ENCODE measurements at places on chromosomes 5 and 9. TPM values are rescaled to one million over a fixed set of nuclear protein-coding genes. Genes with fewer than 3 reads are reported as not detected.
A peak's percentile ranks its signal among the peaks of the same experiment; 100 is the strongest.

ADAMTS19 gene
- total RNA-seq: 0.08 TPM

CCDC187 gene
- not detected for total RNA-seq

DNA sequence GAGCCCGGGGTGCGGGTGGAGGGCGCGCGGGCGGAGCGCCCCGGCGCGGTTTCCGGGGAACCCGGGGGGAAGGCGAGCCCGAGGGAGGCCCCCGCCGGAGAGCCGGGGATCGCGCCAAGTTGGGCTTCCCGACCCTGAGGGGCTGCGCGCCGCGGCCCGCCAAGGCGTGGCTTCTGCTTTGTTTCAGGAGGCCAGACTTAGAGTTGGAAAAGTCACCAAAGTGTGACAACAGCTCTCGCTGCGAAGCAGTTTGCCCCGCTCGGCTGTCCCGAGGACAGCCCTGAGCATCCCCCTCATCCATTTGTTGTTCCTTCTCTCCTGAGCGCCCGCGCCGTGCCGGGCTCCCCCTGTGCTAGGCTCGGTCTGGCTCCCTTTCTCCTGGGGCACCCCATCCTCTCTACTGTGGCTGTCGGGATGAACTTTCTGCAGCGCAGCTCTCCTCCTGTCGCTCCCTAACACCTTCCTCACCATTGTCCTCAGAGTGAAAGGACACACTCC is 410 bp downstream of the GLIPR2 start:
- DNase-seq: peak; percentile 73

- DNase-seq: no peak
Observed at GRCh38 chr5:57302164-57302563, 128.3 kb downstream of the GPBP1 start.

DNA sequence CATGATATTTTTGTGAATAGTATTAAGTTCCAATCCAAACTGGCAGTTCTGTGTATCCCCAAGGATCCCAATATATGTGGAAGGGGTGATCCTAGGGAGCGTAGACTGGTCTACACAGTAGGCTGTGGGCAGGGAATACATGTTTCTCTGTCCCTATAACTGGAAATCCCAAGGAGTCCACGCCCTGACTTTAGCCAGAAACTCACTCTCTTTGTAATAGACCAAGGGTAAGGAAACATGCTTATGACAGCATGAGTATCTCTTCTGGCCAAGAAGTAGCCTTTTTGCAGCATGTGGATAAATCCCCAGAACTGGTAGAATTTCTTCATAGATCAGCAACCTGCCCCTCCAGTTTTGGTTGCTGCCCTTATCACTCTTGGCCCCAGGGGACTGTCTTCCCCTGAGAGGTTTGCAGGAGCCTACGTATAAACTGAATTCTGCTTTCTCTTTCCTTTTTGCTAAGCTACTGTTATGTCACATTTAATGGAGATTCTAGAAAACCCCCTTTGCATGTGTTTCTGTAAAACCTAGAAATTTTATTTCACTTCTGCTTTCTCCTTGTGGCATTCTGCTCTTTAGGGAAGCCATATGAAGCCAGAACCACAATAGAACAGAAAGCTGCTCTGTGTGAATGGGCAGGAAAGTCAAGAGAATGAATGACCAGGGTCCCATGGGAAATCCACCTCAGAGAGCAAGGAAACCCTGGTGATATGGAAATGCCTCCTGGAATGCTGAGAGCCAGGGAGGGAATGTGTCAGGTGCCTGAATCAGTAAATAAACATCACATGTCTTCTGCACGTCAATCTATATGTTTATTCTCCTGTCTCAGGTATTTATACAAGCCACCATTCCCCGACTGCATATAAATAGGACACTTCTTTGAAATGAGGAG is 3.5 kb downstream of the IFNA2 start:
- no peak for DNase-seq

Measured in chondrocyte (in vitro differentiated cells).